WTC11 (cell line): ENCODE measurements at places on chromosomes 3 and 15.

GRCh38 chr3:113431811-113432210 lies 9.5 kb downstream of the CFAP44 start:
- no peak for DNase-seq

DNA sequence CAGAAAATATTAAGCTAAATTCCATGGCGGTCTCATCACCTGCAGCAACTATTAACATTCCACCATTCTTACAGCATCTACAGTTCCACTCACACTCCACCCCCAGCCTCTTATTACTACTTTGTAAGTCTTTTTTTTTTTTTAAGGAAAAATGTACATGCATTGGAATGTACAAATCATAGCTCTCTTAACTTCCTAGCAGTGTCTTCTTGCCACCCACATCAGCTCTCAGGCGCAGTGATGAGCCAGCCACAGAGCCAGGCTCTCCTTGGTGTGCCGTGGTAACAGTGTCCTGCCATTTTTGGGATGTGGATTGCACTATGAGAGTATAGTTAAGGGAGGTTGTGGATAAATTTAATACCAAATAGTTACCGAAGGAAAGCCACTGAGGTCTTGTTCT lies 17.8 kb downstream of the ABHD17C start:
- DNase-seq: no peak

GRCh38 chr15:62109437-62109836 lies 42.7 kb downstream of the C2CD4A start:
- no peak for DNase-seq

GRCh38 chr3:126261037-126261436 lies 80.7 kb upstream of the ALDH1L1 start:
- DNase-seq: no peak

- DNase-seq: no peak
Observed at GRCh38 chr3:24226397-24226796, 268.3 kb downstream of the THRB start.

DNA sequence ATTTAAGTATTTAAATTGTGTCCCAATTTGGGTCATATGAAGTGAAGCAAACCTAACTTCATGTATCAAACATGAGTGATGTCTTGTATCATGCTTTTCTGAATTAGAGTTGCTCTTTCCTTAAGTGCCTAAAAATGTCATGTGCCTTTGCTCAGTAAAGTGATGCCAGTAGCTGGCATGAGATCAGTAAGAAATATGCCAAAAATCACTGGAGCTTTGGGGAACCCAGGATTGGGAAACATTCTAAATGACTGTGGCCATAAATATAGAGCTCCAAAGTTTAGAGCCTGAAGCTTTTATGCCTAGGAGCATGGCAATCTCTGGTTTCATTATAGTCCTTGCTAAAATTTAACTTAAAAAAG lies 33.8 kb downstream of the RBMS3 start:
- DNase-seq: no peak

GRCh38 chr3:24734019-24734418 lies 239.4 kb upstream of the THRB start:
- no peak for DNase-seq

DNA sequence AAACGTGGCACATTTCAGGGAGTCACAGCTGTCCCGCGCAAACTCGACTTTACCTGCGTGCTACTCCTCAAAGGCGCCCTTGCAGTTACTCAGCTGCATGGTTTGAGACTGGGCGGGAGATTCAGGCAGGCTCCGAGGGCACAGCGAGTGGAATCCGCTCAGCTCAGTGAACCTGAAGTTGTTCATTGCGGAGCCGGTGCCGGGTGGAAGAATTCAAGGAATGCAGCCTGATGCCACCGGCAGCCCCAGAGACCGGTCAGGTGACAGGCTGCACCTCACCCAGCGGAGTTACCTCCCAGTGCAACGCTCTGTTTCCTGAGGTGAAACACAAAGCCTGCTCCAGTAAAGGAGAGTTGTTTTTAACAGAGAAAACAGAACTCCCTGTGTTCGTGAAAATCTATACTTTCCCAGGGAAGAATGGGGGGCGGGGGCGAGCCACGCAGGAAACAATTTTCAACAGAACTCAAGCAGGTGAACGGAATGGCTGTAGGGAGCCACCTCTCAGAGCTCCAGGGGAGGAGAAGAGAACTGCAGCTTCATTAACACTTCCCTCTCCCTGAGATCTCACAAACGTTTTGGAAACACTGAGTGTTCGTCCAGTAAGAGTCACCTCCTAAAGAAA lies 3.8 kb downstream of the VEPH1 start:
- peak; percentile 91 for DNase-seq

- peak; percentile 60 for DNase-seq
Observed at GRCh38 chr3:14203521-14204079, 25.0 kb downstream of the LSM3 start.

- DNase-seq: no peak
Observed at GRCh38 chr3:164458986-164459385, 619.3 kb downstream of the SI start.

GRCh38 chr3:12766541-12766940 lies 7.5 kb upstream of the TMEM40 start:
- DNase-seq: no peak

DNA sequence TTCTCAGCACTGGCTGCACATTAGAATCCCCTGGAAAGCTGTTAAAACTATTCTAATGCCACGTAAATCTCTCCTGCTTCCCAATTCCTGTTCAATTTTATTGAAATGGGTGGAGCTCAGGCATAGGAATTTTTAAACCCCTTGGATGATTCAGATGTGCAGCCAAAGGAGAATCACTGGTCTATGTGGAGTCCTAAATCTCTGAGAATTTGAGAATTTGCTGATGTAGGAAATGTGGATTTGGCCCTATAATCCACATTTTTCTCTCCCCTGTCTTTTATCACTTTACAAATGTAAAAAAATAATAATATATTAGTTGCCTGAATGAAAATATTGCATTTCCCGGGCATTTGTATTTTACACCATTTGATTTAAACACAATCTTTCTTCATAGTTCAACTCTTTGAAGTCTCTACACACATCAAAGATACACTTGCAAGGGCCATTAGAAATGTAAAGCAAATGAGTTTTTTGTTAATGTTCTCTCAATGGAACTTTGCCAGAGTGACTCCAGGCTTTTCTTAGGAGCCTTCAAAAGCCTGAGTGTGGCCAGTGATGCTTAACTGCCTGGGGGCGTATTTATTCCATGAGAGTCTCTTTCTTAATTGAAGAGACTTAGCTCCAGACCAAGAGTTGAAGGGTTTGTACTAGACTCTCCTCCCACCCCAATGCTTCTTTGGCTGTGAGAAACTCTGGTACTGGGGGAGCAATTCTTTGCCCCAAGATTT lies 48.8 kb upstream of the PTX3 start:
- DNase-seq: no peak
